ENCODE measurements at places on chromosomes 5 and 9.

- no peak for DNase-seq
Measured at GRCh38 chr9:90956026-90956810, 154.6 kb downstream of the SYK start.

DNA sequence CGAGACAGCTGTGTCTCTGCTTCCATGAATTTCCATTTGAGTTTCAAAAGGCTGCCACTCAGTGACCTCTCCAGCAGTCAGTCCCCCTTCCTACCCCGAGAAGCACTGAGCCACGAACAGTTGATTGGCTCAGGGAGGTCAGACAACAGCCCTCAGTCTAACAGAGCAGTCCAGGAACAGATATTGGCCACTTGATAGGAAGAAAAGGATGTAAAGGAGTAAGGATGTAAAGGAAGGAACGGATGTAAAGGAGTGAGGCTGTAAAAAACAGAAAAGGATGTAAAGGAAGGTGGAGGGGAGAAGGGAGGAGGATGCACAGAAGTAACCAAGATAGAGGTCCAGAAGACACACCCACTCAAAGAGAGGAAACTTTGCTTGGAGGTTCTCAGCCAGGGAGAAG is 3.2 kb upstream of the NR4A3 start:
- peak; percentile 56 for DNase-seq

- DNase-seq: no peak
Measured at GRCh38 chr9:31759703-31760102, 624.7 kb upstream of the ACO1 start.

DNA sequence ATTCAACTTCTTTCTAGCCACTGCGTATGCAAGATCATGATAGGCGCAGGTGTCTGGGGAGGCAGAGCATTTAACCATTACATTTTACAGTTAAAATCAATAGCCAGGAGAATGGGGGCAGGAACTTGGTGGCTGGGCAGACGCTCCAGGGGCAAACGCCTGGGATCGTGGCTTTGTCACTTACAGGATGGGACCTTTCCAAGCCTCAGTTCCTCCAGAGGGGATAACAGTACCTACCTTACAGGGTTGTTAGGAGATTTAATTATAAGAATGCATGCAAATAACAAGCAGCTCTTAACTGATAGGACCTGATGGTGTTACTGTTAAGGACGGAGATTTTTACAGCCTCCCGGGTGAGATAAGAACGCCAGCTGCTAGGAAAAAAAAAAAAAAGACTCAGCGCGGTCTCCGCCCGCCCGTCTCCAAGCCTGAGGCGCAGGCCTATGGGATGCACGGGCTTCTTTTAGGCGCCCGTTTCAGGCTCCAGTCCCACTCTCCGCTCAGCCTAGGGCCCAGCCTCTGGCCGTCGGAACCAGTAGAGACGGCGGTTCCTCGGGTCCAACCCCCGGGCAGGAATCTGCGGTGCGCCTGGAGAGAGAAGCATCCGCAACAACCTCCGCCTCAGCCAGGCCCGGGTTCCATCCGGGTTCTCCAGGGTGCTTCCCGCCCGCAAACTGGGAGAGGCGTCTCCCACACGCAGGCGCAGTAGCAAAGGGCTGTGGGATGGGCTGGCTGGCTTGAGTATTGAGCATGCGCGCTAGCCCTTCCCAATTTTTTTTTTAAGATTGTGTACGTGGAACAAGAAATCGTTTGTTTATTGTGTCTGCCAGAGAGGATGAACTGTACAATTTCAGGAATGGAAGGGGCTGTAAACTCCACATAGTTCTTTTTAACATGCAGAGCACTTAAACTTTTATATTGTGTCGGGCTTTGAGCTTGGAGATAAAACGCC is at the start of gene FAM200C:
Gene FAM200C, minus strand, starts transcription at position 653 of the 952 bp plus-strand sequence. CDS start 4,564 bp downstream, outside the sequence.
- peak; percentile 95 for DNase-seq

DNA sequence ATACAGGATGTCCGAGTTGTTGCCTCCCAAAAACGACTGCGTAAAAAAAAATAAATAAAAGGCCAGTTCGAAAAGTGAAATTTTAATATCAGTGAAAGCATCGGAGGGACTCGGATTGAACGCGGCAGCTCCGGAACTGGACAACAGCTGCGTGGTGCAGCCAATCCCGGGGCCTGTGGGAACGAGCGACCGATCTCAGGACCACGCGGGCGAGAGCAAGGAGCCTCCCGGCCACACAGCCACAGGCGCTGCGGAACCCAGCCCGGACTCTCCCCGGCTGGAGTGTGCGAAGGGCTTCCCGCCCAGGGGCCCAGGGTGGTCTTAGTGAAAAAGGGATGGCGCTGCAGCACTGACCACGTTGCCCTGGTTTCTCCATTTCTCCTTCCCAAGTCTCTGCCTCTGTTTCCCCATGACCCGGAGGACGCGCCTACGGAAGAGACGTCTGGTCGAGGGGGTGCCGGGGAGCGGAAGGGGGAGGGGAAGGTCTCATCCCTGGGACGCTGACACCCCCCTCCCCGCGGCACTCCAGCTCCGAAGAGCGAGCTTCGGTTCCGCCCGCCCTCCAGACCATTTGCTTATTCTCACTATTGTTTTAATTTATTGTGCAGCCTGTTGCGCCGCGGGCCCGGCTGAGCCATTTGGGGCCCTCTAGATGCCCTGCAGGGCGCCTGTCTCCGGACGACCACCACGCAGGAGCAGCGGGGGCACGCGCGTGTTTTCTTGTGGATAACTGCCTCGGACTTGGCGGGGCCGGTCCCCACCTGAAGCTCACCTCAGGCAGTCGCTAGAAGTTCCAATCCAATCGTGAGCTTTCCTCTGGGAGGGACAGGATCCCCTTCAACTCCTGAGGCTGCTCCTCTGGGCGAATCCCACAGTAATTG is 303.0 kb downstream of the PARP8 start:
- peak; percentile 61 for DNase-seq

GRCh38 chr9:120755810-120756434 is 37.3 kb downstream of the FBXW2 start:
- peak; percentile 65 for DNase-seq

DNA sequence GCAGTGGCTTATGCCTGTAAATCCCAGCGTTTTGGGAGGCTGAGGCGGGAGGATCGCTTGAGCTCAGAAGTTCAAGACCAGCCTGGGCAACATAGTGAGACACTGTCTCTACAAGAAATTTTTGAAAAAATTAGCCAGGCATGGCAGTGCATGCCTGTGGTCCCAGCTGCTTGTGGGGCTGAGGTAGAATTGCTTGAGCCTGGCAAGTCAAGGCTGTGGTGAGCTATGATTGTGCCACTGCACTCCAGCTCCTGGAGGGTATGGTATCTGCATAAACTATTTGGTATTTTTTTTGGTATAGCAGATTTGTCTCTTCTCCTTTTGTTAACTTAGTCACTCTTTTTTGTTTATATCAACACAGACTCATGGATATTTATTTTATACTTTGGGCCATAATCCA is 61.5 kb upstream of the TEX48 start:
- DNase-seq: no peak

GRCh38 chr5:166509085-166509484 is 1782.4 kb upstream of the WWC1 start:
- no peak for DNase-seq

- no peak for DNase-seq
Measured at GRCh38 chr9:114538241-114538640, 33.0 kb upstream of the WHRN start.

DNA sequence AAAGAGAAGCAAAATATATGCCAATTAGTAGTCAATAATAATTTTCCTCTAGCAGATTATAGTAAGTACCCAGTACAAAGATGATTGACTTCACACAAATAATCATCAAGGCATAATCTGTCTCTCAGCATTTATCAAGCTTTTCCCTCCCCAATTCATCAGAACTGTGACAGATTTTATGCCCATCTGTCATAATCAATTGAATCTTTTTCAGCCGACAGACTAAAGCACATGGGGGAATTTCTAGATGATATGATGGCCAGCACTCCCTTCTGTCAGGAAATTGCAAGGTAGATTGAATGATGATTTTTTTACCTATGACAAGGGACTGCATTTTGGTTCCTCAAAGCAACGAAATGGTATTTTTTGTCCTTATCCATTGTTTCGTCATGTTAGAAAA is 227.1 kb upstream of the CYLC2 start:
- DNase-seq: no peak

- no peak for DNase-seq
Measured at GRCh38 chr9:83405759-83406158, 132.4 kb downstream of the FRMD3 start.

DNA sequence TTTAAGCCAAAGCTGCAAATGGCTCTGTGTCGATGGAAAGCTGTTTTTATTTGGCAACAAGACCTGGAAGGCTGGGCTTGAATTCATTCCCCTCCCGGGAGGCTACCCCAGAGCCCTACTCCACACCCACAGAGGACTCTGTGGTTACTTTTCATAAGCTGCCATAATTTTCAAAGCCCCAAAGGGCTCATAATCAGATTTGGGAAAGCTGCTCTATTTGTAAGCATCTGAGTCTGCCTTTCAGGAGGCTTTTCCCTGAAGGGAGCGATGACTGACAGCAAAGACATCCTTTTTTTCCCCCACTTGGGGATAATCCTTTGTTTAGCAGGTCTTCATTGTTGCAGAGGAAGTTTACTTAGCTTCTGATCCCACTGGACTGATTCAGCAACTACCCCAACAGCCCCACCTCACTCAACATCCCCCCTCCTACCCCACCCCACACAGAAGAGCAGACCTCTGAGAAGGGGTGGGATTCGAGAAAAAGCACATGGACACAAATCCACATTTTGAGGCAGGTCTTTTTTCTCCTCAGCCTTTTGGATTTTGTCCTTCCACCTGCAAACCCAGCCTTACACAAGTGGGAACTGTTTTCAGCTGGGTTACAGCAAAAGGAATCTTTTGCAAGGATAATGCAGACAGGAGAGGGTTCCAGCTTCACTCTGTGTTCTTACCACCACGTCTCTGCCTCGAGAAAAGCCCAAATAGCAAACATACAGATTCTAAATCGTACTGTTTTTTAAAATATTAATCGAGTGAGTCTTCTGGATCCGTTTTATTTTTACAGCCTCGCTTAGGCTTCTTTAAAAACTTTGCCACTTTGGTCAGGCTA is 244.4 kb upstream of the TUT7 start:
- peak; percentile 56 for DNase-seq

GRCh38 chr5:168883991-168884390 is 304.8 kb upstream of the PANK3 start:
- DNase-seq: no peak

DNA sequence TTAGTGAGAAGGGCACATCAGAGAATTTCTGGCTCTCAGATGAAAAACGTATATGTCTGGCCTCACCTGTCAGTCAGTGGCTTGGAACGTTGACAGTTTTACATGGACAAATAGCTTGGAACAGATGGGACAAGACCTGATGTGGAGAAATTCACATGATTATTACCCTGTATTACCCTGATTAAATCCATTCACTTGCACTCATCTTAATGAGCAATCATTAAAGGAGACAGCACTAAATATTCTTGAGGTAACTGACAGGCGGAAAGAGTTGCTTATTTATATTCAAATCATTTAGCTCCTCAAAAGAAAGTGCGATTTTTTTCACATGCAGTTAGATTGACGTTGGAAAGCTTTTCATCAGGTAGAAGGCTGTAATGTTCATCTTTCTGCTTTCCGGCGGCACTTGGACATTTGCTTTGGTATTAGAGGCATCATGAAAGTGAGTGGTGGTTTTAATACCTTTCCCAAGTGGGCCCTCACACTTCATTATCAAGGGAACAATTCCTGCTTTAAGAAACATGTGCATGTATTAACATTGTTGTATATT is 11.7 kb upstream of the TAS2R1 start:
- no peak for DNase-seq

DNA sequence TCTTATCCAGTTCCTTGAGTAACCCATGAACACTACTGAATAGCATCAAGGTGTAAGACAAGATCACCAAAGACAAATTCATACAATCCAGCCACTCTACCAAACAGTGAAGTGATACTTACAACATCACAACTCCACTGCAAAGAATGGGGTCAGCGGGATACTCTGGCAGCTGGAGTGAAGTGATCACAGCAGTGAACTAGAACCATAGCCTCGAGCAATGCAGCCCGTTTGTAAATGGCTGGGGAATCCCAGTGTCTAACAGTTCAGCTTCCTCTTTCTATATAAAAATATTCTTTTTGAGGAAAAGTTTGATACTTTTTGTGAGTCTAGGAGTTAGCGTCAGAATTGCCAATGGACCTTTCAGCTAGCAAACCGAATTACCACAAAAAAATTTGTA is 515.2 kb downstream of the ZNF608 start:
- DNase-seq: no peak

- DNase-seq: no peak
Measured at GRCh38 chr5:10793785-10794184, 32.8 kb upstream of the DAP start.

DNA sequence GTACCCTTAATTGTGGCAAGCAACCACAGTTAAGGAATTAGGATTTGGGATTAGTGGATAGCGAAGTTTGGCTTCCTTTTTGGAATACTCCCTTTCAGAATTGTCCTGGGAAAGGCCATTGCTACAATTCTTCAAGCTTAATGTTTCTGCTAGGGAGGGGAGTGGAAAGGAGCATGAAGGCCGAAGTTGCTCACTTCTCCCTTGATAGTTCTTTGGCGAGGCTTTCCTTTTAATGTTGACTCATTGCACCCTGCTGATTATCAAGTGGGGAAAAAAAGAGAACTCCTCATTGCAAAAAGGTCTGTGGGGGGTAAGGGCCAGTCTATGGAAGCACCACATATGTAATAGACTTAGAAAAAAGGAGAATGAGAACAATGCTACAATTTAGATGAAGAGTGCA is 30.7 kb downstream of the GRIN3A start:
- no peak for DNase-seq

GRCh38 chr9:14608540-14608939 is 84.7 kb downstream of the ZDHHC21 start:
- no peak for DNase-seq

DNA sequence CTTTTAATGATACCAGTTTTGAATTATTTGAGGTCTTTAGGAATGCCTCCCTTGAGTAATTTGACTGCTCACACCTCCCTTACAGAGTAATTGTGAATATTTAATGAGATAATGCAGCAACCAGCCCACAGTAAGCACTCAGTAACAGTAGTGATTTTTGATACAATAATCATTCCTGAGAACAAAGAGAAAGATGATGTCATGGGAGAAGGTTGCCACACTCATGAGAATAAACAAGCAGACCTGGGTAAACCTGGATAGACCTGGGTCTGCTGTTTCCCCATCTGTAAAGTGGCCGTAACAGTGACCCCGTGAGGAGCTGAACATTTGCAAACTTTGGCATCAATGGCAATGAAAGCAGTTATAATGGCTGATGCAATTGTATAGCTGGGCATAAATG is 4.2 kb downstream of the C1QTNF2 start:
- DNase-seq: no peak

DNA sequence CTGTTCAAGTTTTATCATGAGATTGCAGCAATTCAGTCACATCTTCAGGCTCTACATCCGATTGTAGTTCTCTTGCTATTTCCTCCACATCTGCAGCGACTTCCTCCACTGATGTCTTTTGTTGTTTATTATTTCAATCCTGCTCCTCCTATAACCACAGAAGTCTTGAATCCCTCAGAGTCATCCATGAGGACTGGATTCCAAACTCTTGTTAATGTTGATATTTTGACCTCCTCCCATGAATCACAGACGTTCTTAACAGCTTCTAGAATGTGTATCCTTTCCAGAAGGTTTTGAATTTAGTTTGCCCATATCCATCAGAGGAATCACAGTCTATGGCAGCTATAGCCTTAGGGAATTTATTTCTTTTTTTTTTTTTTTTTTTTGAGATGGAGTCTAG is 3.6 kb downstream of the FBXO38 start:
- DNase-seq: no peak
